ENCODE measurements at places on chromosomes 1 and 21. TPM values are rescaled to one million over a fixed set of nuclear protein-coding genes. Genes with fewer than 3 reads are reported as not detected.
A peak's percentile ranks its signal among the peaks of the same experiment; 100 is the strongest.

GRCh38 chr21:43210454-43211071 is 41.8 kb downstream of the CRYAA start:
- H3K27ac ChIP-seq: no peak overlapping the region
- no peaks in the 10 kb centered on the region for H3K36me3 ChIP-seq
- H3K4me1 ChIP-seq: no peaks in the 10 kb centered on the region
- DNase-seq: no peak

- no peaks in the 10 kb centered on the region for H3K36me3 ChIP-seq
- peaks cover 37% of the 10 kb centered on the region for H3K4me1 ChIP-seq
- peak overlapping the region; percentile 68 for H3K27ac ChIP-seq
- H3K4me3 ChIP-seq: peak overlapping the region; percentile 77
- no peaks in the 10 kb centered on the region for H3K27me3 ChIP-seq
Measured at GRCh38 chr21:16534408-16535101, 804.8 kb downstream of the USP25 start.

GRCh38 chr21:29074007-29074376 is 544 bp upstream of the CCT8 start:
- no peaks in the 10 kb centered on the region for H3K36me3 ChIP-seq
- peak overlapping the region; percentile 94 for H3K27ac ChIP-seq
- peaks cover 28% of the 10 kb centered on the region for H3K4me1 ChIP-seq
- DNase-seq: no peak
- peak overlapping the region; percentile 93 for H3K4me3 ChIP-seq
- no peaks in the 10 kb centered on the region for H3K27me3 ChIP-seq

- H3K4me3 ChIP-seq: no peak overlapping the region
- no peaks in the 10 kb centered on the region for H3K27me3 ChIP-seq
- peak overlapping the region; percentile 70 for H3K27ac ChIP-seq
- peaks cover 18% of the 10 kb centered on the region for H3K36me3 ChIP-seq
Measured at GRCh38 chr1:226989085-226989920, 49.2 kb downstream of the COQ8A start.

DNA sequence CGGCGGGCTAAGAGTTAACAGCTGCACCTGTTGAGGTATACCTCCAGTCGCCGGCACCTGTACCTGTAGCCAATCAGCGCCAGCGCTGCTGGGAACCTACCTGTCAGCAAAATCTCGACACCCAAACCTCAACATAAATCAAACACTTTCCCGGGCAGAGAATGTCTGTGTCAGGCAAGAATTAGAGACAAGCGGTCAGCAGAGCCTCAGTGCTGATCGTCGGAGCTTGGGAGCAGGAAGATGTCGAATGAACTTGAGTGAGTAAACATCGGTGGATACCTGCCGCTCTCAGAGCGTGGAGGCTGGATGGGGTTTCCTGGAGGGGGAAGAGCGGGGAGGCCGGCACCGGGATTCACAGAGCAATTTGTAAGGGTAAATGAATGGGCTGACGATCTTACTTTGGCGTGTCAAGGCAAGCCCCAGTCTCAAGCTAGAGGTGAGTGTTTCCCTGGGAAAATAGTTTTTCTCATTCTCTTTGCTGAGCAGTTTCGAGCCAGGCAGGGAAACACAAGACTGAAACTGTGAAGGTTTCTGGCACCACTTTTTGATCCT is at the start of gene GRHL3:
TSS of gene GRHL3 (plus strand) at position 46 of the 552 bp plus-strand sequence. CDS start at position 241, 195 bp downstream.
- H3K27ac ChIP-seq: no peak within 1 kb of the TSS
- H3K27me3 ChIP-seq: no peaks in the 10 kb centered on the region
- H3K4me1 ChIP-seq: peaks cover 16% of the 10 kb centered on the region
- DNase-seq: no peak

GRCh38 chr1:158076441-158076840 is 83.0 kb downstream of the KIRREL1 start:
- DNase-seq: no peak
- H3K27ac ChIP-seq: no peak overlapping the region
- no peak overlapping the region for H3K4me3 ChIP-seq
- H3K36me3 ChIP-seq: peaks cover 34% of the 10 kb centered on the region
- H3K4me1 ChIP-seq: peaks cover 38% of the 10 kb centered on the region
- H3K27me3 ChIP-seq: no peaks in the 10 kb centered on the region

Gene AMY2B
- 17.1 TPM for total RNA-seq

All from thoracic aorta (tissue), 2 donors.